ENCODE measurements at places on chromosomes 6 and 20. TPM values are rescaled to one million over a fixed set of nuclear protein-coding genes. Genes with fewer than 3 reads are reported as not detected.

DNA sequence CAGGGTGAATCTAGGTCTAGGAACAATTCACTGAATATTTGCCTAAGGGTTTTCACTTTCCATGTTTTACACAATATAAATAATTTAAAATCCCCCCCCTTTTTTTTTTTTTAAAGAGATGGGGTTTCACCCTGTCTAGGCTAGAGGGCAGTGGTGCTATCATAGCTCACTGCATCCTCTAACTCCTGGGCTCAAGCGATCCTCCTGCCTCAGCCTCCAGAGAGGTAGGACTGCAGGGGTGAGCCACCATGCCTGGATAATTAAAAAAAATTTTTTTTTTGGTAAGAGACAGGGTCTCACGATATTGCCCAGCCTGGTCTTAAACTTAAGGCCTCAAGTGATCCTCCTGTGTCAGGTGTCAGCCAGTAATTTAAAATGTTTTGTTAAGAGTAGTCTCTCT, 17.8 kb downstream of the QKI start:
- H3K36me3 ChIP-seq, result no peaks in the 10 kb centered on the region
- no peaks in the 10 kb centered on the region for H3K4me1 ChIP-seq
- no peak overlapping the region for H3K27ac ChIP-seq
- no peak for DNase-seq

GRCh38 chr20:62616728-62617621, 25.3 kb upstream of the SLCO4A1 start:
- no peaks in the 10 kb centered on the region for H3K27me3 ChIP-seq
- 0 out of 2 replicates have a peak overlapping the region, but pooled peaks have one; percentile 67 for H3K27ac ChIP-seq
- H3K4me3 ChIP-seq, result no peak overlapping the region
- H3K4me1 ChIP-seq, result peaks cover 28% of the 10 kb centered on the region

DNA sequence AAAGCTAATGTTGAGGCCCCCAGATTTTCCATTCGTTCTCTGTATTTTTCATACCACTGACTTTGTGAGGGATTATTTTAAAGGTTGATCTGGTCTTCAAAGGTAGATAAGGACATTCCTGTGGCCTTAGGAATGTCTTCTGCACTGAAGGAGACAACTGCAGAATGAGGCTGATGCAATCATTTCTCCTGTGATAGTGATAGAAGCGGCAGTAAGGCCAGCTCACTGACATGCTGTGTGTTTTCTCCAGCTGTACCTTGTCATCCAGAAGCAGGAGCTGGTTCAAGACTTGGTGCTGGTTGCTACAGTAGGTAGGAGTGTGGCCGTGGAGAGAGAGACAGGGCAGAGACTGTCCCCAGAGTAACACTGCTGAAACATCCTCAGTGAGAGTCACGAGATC, 53.8 kb downstream of the DCBLD1 start:
- H3K4me1 ChIP-seq, result no peaks in the 10 kb centered on the region
- no peak overlapping the region for H3K27ac ChIP-seq
- H3K4me3 ChIP-seq, result no peak overlapping the region
- H3K27me3 ChIP-seq, result no peaks in the 10 kb centered on the region

GRCh38 chr6:138007014-138007472, 100.2 kb downstream of the PERP start:
- no peak overlapping the region for H3K4me3 ChIP-seq
- H3K27me3 ChIP-seq, result no peaks in the 10 kb centered on the region
- no peak for DNase-seq
- no peaks in the 10 kb centered on the region for H3K36me3 ChIP-seq
- no peaks in the 10 kb centered on the region for H3K4me1 ChIP-seq

IER3 gene
- 17.2 TPM for polyA plus RNA-seq

MYB gene
- polyA plus RNA-seq, result 24.1 TPM

All from GM12878 (cell line).